ENCODE measurements at places on chromosomes 7 and 10.

GRCh38 chr10:104540181-104540580, 100.9 kb upstream of the SORCS3 start:
- no peak for DNase-seq

- no peak for DNase-seq
These were observed 11.0 kb upstream of the AHCYL2 start for GRCh38 chr7:129213828-129214227.

DNA sequence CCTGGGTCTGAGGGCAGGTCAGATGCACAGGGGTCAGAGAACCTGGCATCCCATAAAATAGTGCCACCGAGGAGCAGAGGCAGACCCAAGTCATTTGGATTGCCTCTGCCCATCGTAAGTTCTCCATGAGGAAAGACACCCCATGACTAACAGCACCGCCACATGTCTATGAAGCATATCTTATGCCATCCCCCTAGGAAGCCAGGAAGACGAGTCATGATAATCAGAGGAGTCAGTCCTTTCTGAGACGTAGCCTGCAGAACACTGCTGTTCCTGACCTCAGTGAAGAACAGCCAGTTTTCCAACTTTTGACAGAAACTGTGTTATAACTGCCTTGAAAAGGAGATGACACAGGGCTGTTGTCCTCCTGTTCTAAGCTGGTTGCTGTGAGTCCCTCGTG, 51.2 kb downstream of the INSYN2A start:
- no peak for DNase-seq

DNA sequence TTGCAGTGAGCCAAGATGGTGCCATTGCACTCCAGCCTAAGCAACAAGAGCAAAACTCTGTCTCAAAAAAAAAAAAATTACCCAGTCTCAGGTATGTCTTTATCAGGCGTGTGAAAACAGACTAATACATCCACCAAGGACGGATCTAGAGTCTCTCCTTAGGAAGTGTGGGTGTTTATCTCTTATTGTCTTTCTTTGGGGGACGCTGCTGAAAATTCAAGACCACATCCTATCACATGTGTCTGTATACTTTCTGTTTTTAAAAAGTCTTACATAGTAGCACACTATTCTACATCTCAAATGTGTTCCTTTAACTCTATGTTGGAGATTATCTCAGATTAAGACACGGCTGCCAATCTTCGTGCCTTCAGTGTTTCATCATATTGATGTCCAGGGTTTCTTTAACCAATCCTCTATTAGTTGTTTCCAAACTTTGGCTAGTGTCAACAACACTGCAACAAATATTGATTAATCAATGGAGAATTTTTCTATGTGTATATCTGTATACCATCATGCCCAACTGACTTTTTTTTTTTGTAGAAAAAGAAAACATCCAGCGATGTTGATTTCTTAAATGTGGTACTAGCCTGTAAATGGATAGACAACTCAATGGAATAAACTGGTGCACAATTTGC, 92.3 kb upstream of the KDM7A start:
- no peak for DNase-seq

DNA sequence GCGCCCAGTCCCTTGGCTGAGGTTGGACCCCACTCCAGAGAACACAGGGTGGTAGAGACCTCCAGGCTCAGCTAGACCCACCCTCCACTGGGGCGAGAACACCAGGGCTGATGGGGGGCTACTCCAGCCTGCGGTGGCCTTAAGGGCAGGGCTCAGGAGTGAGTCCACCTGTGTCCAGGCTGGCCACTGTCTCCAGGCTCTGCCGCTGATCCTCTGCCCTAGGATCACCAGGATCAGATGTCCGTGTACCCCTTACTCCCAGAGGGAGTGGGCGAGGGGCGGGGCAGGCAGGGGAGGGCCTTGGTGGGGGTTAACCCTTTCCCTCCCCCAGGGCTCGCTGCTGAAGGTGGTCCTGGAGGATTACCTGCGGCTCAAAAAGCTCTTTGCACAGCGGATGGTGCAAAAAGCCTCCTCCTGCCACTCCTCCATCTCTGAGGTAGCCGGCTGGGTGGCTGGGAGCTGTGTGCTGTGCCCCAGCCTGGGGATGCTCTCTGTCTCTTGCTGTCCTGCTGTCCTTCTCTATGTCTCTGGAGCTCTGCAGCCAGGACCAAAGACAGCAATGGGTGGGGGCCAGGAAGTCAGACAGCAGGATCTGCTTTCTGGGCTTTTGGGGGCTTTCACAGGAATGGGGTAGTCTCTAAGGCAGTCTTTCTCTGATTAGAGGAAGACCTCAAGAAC, 38.0 kb downstream of the PSAP start:
- no peak for DNase-seq

DNA sequence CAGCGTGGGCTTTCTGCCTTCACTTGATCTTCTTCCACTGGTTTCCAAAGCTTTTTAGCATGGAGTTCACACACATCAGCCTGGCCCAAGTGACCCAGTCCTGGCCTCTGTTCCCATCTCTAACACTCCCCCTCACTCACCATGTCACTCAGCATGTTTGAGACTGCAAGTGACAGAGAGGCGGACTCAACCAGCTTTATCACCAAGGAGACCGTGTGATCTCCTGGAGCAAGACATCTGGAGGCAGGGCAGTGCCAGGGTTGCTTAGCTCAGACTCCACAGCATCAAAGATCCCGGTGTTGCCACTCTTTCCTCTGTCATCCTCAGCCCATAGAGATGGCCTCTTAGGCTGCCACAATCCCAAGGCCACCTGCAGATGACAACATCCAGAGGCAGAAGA, 39.4 kb downstream of the FAM241B start:
- DNase-seq, result no peak
